ENCODE measurements at places on chromosomes 16 and 17.

DNA sequence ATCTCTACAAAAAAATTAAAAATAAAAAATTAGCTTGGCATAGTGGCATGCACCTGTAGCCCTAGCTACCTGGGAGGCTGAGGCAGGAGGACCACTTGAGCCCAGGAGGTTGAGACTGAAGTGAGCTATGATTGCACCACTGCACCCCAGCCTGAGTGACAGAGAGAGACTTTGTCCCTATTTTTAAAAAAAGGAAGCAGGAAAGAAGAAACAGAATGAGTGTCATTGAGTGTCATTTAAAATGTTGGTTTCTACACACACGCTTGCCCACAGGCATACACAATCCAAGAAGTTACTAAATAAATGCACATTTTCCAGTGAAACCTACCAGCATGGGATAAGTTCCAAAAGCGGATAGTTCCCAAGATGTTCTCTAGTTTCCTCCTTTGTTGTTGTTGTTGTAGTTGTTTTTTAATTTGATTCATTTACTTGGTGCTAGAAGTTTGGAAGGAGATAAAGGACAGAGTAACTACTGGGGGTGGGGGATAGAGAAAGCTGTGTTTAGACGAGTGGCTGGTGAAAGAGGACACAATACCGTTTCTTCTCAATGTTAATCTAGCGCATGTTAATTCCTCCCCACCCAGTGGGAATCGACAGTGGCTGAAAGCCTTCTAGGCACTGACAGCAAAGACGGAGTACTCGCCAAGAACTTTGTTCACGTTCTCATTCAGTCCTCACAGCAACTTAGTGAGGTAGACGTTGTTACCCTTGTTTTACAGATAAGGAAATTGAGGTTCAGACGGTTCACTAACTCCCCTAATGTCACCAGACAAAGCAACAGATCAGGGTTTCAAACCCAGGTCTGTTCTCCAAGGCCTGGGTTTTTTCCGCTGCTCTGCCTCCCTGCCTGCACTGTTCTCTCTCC is 17.3 kb downstream of the MRPS23 start:
- no peak for DNase-seq

DNA sequence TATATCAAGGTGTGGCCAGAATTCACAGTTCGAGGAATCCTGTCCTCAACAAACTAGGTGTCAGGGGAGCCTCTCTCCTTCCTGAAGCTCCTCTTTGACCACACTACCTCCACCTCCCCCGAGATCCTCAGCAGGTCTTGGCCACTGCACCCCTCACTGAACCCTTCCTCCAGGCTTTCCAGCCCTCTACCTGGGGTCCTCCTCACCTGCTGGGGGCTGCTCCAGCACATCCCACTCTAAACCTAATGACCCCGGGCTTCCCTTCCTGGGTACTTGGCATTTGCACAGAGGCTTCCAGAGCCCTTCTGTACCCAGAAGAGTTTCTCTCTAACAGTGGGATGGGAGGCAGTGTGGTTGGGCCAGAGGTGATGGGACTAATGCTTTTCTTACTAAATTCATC is 9.7 kb downstream of the SLC6A2 start:
- no peak for DNase-seq

DNA sequence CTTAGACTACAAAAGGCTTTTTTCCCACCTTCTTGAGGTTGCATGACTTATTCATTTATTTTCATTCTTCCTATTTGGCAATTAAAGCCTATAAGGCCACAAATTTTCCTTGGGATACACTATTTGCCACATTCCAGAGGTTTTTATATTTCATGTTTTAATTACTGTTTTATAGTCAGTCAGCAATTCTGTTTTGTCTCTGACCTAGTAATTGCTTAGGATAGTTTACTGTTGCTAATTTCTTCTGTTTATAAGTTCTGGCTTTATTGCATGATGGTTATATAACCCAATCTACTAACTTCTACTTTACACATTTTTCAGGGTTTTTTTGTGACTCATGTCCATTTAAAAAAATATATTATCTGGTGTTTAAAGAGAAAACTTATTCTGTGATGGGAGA is 2.5 kb downstream of the ZNF23 start:
- no peak for DNase-seq

- no peak for DNase-seq
Measured at GRCh38 chr16:66428682-66429251, 1.7 kb downstream of the BEAN1 start.

- DNase-seq = no peak
Measured at GRCh38 chr16:2385190-2385836, 43.9 kb upstream of the CCNF start.

GRCh38 chr17:35906926-35907637 is 23.5 kb downstream of the RDM1 start:
- DNase-seq = no peak

DNA sequence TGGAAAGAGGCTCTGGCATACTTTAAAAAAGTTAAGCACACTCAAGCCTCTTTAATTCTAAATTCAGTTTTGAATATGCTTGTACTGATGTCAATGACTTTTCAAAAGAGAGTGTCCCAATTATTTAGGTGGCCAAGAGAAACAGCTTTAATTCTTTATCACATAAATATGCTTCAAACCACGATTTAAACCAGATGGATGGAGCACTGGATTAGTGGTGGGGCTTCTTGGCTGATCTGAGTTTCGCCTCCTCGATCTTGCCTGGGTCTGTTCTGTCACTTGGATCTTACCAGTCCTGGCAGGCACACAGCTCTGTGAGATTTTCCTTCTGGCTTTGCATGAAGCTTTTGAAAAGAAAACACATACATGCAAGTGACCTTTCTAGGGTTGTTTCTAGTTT is 467.8 kb downstream of the MAF start:
- DNase-seq = peak; percentile 54

- DNase-seq = no peak
Measured at GRCh38 chr16:715477-716199, 720 bp downstream of the METRN start.

- no peak for DNase-seq
Measured at GRCh38 chr17:77429369-77429968, 288.7 kb downstream of the SEC14L1 start.

- no peak for DNase-seq
Measured at GRCh38 chr17:57918017-57918895, 37.0 kb downstream of the CUEDC1 start.

- DNase-seq = no peak
Measured at GRCh38 chr17:17029938-17030337, 12.3 kb upstream of the MPRIP start.

- no peak for DNase-seq
Measured at GRCh38 chr16:13915033-13915635, 4.8 kb upstream of the ERCC4 start.

DNA sequence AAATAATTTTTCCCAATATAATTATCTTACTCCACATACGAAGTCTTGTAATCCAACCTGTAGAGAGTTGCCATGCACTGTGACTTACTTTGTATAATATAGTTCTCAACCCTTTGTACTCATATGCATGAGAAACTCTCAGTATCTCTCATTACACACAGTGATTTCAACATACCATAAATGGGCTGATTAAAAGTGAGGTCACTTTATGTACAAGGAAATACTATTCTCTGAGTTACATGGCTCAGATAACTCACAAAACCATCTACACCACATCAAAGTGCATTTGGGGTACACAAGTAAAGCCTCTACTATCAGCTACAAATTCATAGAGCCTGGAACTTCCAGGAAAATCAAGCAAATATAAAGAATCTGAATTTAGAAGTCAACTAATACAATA is 27.9 kb downstream of the SLFN12 start:
- no peak for DNase-seq

GRCh38 chr17:82021900-82022309 is 773 bp downstream of the CENPX start:
- DNase-seq = no peak

DNA sequence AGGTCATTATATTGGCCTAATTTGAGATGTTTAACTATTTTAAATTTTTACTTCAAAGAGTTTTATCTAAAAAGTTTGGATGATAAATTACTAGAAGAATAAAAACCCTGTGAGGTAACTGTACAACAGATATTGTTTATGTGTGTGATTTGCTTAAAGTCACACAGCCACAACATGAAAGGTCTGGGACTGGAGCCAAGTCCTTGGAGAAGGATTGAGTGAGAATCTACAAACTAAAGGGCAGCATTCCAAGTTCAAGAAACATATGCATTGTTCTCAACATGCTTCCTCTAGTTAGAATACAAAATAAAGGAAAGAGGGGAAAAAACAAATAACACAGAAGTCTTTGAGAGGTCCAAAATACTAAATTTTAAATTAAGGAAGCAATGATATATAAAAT is 131.5 kb upstream of the MON1B start:
- no peak for DNase-seq

GRCh38 chr16:66539623-66540469 is 10.1 kb downstream of the TK2 start:
- DNase-seq = no peak

DNA sequence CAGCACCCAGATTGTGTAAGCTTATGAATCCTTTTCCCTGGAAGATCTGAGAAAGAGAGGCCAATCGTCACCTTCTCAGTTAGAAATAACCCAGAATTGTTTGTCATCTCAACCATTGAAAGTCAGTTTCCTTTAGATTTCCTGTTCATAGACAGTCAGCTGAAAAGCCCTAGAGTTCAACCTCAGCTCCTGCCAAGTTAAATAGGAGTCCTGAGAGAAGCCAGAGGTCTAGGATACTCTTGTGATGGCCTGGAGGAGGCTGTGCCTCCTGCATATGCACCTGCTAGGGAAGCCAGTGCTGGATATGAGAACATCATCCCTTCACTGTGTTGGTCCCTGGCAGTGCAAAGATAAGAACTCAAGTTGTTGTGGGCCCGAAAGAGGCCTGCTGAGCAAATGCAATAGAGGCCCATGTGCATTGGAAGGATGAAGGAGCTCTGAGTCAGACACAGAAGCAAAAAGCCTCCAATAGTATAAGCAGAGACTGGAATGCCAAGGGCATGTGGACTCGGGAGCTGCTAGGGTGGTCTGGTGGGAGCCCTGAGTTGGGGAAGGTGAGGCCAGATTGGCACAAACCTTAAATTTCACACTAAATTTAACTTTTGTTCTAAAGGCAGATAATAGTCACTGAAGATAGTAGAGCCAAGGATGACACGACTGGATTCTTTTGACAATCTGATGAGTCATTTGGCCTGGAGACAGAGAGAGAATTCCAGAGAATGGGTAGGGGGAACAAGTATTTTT is 520.9 kb upstream of the CDH5 start:
- no peak for DNase-seq

DNA sequence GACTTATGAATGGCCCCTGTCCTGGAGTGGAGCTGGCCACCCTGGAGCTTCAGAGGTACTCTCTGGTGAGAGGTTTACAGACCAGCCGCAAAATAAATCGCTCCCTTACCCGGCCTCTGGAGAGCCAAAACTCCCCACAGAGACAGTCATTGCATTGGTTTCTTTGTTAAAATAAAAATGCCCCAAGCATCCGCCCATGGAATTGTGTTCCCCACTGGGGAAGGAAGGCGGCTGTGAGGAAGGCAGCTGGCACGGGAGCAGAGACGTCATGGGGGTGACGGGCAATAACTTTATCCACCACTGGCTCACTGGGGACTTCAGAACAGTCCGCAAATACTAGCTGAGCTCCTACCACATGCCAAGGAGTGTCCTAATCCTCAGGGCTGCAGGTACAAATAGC is 266.2 kb upstream of the FOXF1 start:
- DNase-seq = no peak

- DNase-seq = no peak
Measured at GRCh38 chr17:30443721-30444120, 33.5 kb upstream of the GOSR1 start.

- peak; percentile 70 for DNase-seq
Measured at GRCh38 chr17:27294689-27295630, 1.0 kb downstream of the WSB1 start.
